ENCODE measurements at places on chromosomes 2 and 18.

DNA sequence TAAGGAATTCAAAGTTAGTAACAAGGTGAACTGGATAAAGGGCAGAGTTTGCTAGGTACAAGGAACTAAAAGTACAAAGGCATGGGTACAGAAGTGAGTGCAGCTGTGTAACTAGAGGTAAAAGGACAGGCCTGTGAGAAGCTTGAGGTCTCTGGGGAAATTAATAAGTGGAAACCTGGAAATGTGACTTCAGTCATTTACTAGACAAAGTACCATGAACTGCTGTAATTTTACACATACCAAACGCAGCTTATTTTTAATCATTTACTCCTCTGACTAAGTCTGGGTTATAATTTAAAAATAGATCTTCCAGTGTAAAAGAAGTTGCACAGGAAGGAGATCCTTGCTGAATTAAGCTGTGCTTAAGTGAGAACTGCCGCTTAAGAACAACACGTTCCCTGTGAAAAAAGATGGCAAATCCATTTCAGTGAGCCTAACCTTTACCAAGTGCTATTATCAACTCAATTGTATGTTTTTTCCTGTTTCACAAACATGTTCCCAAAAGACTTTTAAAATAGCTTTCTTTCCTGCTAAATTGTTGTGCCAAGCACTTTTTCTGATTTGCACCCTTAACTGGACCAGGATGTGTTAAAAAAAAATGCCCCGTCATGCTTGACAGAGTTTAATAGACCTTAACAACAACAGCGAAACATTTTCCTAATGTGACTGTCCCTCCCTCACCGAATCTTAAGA lies 44.3 kb downstream of the CALCRL start:
- no peak for DNase-seq
- no peaks in the 10 kb centered on the region for H3K27me3 ChIP-seq
- H3K36me3 ChIP-seq = no peaks in the 10 kb centered on the region
- no peaks in the 10 kb centered on the region for H3K4me1 ChIP-seq

DNA sequence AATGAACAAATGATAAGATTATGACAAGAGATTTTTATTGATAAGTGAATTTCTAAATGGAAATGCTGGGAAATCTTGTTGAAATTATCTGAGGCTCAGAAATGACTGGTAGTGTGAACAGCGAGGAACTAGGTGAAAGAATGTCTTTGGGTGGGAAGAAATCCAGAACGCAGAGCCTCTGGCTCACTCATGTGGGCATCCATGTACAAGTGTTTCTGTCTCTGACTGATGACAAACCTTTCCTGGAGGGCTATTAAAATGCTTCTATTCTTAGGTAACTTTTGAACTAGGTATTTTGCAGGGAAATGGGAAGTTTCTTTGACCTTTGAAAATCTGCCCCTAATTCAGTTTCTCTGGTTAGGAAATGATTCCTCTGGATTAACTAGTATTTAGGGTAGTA lies 598.6 kb downstream of the SLC4A3 start:
- no peaks in the 10 kb centered on the region for H3K36me3 ChIP-seq
- peaks cover 2% of the 10 kb centered on the region for H3K4me1 ChIP-seq
- no peaks in the 10 kb centered on the region for H3K27me3 ChIP-seq
- no peak overlapping the region for H3K4me3 ChIP-seq

DNA sequence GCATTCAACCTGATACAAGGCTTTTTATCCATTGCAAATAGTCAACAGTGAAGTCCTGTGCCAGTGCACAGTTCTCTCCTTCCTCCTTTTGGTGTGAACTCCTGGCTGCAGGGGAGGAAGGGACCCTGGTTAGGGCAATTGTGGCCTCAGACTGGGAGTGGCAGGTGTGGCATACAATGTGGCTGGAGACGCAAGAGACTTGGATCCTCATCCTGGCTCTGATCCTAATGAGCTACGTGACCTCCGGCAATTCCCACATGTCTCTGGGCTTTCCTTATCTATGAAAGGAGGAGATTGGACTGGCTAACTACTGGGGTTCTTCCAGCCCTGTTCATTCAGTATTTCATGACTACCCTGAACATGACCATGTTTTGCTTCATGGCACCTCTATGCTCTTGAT lies 10.5 kb upstream of the IL1A start:
- H3K36me3 ChIP-seq = no peaks in the 10 kb centered on the region
- no peak for DNase-seq
- no peak overlapping the region for H3K27ac ChIP-seq
- H3K4me1 ChIP-seq = peaks cover 2% of the 10 kb centered on the region

DNA sequence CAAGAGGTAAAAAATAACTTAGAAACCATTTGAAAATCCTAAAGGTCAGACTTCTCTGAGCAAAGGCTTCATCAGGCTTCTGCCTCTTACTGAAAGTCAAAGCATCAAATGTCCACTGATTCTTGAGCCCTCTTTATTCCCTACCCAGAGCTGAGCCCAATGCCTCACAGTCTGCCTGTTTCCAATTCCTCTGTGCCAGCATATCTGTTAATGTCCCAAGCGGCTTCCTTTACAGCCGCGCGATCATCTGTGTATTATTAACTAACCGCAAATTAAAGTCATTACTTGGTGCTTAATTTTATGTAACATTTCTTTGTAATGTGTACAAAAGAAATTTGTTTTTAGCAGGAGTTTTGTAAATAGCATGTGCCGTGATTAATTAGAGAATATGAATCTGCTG lies 418.8 kb upstream of the HNRNPA3 start:
- no peaks in the 10 kb centered on the region for H3K36me3 ChIP-seq
- no peak for DNase-seq
- H3K27me3 ChIP-seq = no peaks in the 10 kb centered on the region
- H3K27ac ChIP-seq = no peak overlapping the region
- H3K4me1 ChIP-seq = no peaks in the 10 kb centered on the region

GRCh38 chr2:134463699-134464022 lies 209.8 kb downstream of the MGAT5 start:
- H3K4me3 ChIP-seq = no peak overlapping the region
- no peak for DNase-seq
- no peaks in the 10 kb centered on the region for H3K36me3 ChIP-seq
- H3K27me3 ChIP-seq = no peaks in the 10 kb centered on the region
- H3K27ac ChIP-seq = no peak overlapping the region

GRCh38 chr2:171522052-171522787 lies at the start of gene CYBRD1:
Gene CYBRD1 (plus strand): TSS chr2:171522474. CDS start chr2:171522546, 72 bp downstream.
- H3K27me3 ChIP-seq = no peaks in the 10 kb centered on the region
- peaks cover 16% of the 10 kb centered on the region for H3K4me1 ChIP-seq
- no peak for DNase-seq
